Kidney epithelial cell (primary cell): ENCODE measurements at places on chromosomes 1 and 21. TPM values are rescaled to one million over a fixed set of nuclear protein-coding genes. Genes with fewer than 3 reads are reported as not detected.

Gene CDC42SE1
- 114 and 124 TPM in 2 replicates for total RNA-seq

- DNase-seq = peak; percentile 63
Observed at GRCh38 chr1:20058531-20058930, 11.5 kb upstream of the PLA2G5 start.

Gene FCAMR
- not detected in 2 replicates for total RNA-seq

Gene FLVCR1
- total RNA-seq = 3.9 and 4.0 TPM in 2 replicates

Gene TRNP1
- total RNA-seq = 78.0 and 127 TPM in 2 replicates

Gene FYB2
- total RNA-seq = not detected in 2 replicates

GRCh38 chr1:22216210-22216883 lies 73.5 kb upstream of the WNT4 start:
- no peak for DNase-seq

- DNase-seq = no peak
Observed at GRCh38 chr1:98688110-98688739, 26.7 kb downstream of the SNX7 start.

DNA sequence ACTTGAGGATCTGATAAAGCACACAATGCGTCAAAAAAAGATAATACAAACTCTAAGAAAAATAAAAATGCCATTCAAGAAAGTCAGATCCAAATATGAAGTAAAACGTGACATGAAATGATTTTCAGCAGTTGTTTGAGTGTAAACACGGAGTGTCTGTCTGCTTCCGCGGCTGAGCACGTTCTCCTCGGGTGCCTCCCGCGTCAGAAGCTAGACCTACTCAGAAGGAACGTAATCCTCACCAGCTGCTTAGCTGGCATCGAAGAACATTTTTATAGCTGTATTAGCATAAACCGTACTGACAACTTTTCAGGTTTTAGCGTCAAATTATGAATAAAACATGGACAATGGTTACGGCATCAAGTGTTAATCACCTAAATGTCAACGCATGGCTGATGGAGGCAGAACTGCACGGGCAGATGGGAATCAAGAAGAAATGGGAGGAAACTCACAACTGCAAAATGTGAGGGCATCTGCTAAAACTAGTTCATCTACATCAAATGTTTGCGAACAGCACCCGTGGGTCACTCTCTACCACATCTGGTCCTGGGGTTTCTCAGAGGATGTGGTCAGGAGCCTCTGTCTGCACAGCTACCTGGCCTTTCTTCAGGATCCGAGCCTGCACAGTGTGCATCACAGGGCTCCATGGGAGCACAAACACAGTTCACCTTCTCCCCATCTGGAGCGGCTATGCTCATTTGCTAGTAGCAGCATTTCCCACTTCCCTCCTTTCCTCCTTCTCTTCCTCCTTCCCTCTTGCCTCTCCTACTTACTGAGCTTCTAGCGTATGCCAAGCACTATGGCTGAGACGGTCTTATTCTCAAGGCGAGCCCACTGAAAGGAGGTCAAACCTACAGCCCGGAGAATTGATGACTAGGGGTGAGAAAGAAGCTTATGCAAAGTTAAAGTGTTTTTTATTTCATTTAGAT lies 40.0 kb downstream of the RCAN1 start:
- DNase-seq = no peak

DNA sequence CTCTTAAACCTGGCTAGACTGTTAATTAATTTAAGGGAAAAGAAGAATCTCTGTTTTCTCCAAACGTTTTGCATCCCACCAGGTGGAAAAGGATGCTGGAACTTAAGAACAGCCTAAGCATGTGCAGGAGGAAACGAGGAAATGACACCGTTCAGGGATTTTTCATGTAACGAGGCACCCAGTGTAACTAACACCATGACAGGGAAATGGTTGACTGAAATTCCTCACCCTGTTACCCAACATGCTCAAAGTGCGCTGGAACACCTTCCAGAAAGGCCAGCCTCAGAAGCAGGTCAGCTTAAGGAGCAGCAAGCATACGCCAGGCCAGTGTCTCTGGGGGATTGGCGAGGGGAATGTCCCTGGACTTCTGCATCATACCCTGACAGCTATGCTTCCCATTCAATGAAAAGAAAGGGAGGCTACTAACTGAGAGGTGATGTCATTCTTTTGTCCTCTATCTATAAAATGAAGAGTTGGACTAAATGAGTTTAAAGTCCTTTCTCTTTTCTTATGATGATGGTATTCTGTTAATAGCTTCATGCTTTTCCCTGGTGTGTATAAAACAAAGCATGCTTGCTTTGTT lies 21.6 kb downstream of the TNN start:
- DNase-seq = no peak

- DNase-seq = no peak
Observed at GRCh38 chr1:65584399-65584798, 163.9 kb downstream of the LEPR start.

Gene S100A9
- 35.3 and 55.9 TPM in 2 replicates for total RNA-seq

DNA sequence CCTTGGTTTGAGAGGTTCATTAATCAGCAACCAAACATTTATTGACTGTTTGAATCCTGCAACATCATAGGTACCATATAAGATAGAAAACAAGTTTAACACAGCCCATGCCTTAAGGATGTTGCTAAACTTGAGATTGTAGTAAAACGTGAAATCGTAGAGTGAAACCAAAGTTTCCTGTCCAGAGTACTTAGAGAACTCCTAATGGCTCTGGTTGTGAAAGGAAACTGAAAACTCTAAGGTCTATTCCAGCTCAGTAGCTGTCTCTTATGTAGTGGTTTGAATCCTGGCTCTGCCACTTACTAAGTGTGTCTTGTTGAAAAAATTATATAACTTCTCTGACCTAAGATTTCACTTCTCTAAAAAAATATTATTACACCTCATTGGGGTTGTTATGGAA lies 310.9 kb downstream of the NTNG1 start:
- DNase-seq = no peak

GRCh38 chr21:32520875-32521735 lies 64.2 kb downstream of the TCP10L start:
- no peak for DNase-seq

Gene TMPRSS15
- total RNA-seq = not detected in 2 replicates

GRCh38 chr1:149942207-149942606 lies 5.5 kb upstream of the MTMR11 start:
- no peak for DNase-seq

DNA sequence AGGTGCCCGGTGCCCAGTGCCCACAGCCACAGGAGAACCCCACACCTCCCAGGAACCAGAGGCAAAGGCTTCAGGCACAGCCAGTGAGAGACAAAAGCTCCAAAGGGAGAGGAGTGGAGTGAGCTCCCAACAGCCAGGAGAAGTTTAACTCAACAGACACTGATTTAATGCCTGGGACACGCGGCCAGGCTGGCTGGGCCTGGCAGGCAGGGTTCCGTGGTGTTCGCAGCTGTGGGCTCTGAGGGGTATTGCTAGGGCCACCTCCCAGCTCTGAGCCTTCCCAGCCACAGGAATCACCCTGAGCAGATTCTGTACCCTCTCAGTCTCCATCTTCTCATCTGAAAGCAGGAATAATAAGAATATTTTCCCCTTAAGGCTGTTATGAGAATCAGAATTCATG lies 222.5 kb downstream of the NPHP4 start:
- DNase-seq = no peak

Gene KIAA1614
- total RNA-seq = 7.2 and 10.2 TPM in 2 replicates

Gene SLC25A34
- total RNA-seq = 0.25 and 0.34 TPM in 2 replicates

Gene RGS18
- total RNA-seq = 0.14 TPM in 1 of 2 replicates, not detected in the other

DNA sequence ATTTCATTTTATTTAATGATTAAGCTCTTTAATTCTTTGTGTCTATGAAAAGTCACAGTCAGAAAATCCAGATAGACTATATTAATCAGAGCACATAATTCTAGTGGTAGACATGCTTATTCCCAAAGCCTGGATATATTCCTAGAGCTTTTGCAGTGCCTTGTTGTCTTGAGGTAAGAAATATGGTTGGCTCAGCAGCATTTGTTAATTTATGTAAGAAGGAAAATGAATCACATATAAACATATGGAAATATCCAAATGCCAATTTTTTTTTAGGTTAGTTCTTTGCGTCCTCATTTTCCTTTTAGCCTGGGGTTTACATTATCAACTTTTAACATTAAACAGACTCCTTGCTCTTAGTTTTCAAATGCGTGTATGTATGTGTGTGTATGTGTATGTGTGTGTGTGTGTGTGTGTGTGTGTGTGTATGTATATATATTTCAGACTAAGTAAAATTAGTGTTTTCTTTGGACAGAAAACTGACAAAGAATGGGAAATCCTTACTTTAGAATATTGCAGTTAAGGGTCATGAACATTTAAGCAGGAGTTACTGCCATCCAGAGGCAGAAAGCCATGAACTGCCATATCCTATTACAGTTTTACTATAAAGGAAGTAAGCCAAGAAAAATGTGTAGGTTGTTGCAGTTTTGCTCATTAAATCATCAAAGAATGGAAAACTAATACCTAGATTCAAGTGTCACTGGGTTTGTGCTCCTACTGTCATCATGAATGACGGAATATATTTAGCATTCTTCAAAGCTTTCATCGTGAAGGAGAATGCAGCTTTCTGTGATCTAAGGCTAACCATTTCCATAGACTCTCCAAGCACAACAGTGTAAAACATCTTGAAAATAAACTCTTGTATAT lies 477.1 kb upstream of the NR5A2 start:
- DNase-seq = no peak
